SW 1271 (cell line): ENCODE measurements at places on chromosomes 1 and 21.
A peak's percentile ranks its signal among the peaks of the same experiment; 100 is the strongest.

- DNase-seq, result no peak
Observed at GRCh38 chr1:2496087-2496622, 20.1 kb downstream of the PLCH2 start.

GRCh38 chr21:35473496-35473895 is 424.4 kb upstream of the RUNX1 start:
- no peak for DNase-seq

DNA sequence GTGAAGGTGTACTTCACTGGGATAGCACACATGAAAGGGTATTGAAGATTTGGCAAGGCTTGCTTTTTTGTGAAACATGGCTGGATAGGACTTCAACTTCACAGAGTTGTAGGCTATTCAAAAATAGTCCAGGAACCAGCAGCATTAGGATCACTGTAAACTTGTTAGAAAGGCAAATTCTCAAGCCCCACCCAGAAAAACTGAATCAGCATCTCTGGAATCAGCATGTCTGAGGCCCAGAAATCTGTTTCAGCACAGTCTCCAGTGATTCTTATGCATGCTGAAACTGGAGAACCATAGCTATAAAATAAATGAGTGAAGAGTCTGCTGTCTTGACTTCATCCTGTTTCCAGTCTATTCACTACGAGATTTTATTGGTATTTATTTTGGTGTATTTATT is 8.1 kb upstream of the KRTAP21-3 start:
- no peak for DNase-seq

DNA sequence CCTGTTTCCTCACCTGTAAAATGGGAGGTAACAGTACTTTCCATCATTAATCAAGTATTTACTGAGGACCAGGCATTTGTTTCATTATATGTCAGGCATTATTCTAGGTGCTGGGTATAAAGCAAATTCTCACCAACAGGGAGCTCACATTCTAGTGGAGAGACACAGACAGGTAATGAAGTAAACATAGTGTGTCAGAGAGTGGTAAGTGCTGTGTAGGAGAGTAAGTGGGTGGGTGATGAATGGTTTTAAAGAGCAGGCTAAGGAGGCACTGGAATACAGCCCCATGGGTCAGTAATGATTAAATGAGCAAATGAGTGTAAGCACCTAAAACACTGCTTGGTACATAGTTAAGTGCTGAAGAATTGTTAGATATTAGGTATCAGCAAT is 60.4 kb downstream of the DNTTIP2 start:
- DNase-seq, result no peak

DNA sequence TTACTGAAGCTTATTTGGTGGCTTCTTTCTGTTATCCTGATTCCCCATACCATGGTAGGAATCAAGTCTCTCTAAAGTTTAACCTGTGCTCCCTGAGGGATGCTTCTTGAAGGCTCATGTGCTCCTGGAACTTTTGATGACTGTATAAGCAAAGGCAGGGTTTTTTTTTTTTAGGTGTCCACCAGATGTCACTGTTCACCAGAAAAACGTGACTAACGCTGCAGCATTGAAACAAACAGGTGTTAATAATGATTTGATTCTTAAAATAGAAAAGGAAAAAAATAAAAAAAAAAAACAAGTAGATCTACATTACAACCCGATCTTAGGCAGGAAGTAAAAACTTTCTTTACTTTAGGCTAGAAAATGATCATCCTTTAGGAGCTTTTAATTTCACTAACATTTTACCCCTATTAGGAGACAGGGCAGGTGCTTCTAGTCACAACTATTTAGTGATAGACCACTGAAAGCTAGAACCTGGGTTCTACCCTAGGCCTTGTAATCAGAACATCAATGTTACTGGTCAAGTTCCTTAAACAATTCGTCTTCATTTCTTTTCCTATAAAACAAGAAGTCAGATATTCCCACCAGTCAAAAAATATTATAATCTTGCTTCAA is 223.0 kb downstream of the PLA2G4A start:
- peak; percentile 29 for DNase-seq

- DNase-seq, result no peak
Observed at GRCh38 chr21:34271189-34271851, 92.5 kb upstream of the KCNE2 start.

- no peak for DNase-seq
Observed at GRCh38 chr1:205059660-205060059, 16.6 kb downstream of the CNTN2 start.

- DNase-seq, result no peak
Observed at GRCh38 chr1:23126801-23127200, 41.9 kb downstream of the LUZP1 start.

DNA sequence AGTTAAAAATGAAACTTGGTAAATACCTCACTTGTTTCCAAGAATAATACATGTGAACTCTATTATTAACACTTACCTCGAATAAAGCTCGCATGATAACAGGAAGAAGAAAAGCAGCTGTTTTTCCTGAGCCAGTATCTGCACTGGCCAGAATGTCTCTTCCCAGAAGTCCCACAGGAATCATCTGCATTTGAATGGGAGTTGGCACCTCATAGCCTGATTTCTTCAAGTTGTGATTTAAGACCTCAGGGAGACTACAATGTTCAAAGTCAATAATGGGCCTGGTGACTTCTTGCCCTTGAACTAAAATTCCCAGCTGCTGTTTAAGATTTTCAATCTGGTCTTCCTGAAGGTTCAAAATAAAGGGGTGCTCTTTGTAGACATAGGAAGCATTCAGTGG is 3.8 kb downstream of the DDX59 start:
- DNase-seq, result no peak

DNA sequence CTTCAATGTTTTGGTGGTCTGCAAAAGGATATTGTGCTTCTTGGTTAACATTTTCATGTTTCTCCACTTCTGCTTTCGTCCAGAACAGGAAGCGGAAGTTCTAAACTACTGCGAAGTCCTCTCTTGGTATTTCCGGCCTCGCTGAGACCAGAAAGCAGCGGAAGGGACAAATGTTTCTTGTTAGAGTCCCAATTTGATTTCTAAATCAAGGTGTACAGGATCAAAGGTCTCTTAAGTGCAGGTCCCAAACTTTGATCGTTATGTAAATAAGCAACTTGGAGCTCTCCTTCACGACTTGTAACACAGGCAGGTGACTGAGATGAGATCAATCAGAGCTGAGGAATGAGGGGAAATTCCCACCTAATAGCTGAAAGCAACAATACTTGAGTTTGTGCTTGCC is 40.1 kb upstream of the HMCN1 start:
- no peak for DNase-seq

DNA sequence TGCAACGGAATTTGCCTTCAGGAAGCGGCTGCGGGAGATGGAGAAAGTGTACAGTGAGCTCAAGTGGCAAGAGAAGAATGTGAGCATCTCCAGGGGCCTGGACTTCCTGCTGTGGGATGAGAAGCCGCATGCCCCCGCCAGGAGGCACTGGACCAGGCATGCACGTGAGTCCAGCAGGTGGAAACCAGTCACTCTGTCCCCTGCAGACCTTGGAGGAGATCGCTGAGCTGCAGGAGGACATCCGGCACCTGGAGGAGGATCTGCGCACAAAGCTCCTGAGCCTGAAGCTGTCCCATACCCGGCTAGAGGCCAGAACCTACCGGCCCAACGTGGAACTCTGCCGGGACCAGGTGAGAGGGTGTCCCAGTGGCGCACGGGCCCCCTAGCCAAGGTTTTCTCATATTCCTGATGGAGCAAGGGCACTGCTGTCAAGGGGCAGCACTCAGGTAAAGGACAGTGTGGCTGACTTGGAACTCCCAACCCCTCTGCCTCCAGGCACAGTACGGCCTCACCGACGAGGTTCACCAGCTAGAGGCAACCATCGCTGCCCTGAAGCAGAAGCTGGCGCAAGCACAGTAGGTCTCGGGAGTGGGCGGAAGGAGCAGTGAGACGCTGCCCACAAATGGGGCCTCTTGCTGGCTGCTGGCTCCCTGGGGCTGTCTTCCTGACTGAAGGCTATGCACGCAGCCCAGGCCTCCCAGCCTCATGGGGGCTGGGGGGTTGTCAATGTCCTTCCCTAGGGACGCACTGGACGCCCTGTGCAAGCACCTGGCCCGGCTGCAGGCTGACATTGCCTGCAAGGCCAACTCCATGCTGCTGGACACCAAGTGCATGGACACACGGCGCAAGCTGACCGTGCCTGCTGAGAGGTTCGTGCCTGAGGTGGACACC is 1.2 kb upstream of the ADPRS start:
- no peak for DNase-seq

DNA sequence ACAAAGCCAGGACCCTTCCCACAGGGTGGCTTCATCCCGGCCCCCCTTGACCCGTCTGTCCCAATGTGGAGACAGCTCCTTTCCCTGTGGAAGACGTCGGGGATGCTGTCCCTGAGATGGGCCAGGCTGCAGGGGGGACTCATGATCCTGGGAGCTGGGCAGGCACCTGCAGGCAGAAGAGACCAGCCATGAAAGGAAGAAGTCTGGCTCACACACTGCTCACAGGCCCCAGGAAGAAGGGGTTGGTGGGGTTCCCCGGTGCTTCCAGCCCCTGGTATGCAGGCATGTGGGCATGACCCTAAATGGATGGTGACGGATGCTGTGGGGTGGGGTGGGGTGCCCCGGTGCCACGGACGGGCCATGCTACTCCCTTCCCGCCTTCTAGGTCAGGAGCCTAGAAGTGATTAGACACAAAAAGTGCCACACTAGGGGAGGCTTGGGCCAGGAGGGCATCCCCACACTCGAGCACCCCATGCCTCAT is 8.3 kb downstream of the ACTRT2 start:
- DNase-seq, result no peak

GRCh38 chr21:40685141-40685540 is 161.8 kb downstream of the DSCAM start:
- DNase-seq, result no peak

DNA sequence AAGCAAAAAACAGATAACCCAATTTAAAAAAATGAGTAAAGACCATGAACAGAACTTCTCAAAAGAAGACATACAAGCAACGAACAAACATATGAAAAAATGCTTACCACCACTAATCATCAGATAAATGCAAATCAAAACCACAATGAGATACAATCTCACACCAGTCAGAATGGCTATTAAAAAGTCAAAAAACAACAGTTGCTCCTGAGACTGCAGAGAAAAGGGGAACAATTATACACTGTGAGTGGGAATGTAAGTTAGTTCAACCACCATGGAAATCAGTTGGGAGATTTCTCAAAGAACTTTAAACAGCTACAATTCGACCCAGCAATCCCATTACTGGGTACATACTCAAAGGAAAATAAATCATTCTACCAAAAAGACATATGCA is 131.6 kb downstream of the PTGER3 start:
- DNase-seq, result no peak

DNA sequence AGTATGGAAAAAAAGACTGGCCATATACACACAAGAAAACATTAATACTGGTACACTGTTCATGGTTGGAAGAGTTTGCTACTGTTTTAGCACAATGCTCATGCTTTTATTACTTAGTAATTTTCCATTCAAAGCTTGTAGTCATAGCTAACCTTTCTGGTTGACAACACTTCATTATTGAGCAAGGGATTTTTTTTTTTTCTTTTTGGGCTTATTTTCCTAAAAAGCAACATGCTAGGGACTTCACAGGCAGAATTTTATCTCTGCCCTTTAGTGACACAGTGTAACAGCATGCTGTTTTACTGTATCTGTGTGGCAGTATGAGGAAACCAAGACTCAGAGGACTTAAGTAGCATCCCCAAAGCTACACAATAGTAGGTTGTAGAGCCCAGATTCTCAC is 58.5 kb downstream of the FGGY start:
- DNase-seq, result no peak

DNA sequence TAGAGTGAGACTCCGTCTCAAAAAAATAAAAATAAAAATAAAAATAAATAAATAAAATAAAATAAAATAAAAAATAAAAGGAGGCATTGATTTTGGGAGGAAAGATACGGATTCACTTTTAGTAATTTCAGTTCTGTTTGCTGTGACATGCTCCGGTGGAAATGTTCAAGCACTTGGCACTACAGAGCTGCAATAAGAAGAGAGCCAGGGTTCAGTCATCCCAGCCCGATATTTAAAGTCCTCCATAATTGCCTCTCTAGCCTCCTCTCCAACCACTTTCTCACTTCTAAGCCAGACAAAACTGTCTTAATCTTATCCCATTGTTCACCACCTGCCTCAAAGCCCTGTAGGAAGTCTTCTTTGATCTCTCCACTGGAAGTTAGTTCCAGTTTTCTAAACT is 55.0 kb upstream of the MACF1 start:
- no peak for DNase-seq

DNA sequence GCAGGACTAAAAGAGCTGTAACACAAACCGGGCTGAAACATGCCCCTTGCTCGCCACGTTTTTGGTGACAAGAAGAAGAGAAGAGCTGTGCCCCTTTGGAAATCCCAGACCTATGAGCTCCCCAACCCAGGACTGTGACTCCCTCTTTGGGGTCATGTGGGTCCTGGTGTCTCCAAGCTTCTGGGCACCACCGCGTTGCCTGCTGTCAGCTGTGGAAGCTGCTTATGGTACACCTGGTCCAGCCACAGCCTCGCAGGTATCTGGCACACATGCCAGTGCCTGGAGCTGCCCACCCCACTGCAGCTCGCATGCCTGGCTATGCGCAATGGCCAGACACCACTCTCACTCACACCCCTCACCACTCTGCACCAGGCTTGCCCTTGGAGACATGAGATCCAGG is 171.8 kb downstream of the MATN1 start:
- DNase-seq, result no peak

DNA sequence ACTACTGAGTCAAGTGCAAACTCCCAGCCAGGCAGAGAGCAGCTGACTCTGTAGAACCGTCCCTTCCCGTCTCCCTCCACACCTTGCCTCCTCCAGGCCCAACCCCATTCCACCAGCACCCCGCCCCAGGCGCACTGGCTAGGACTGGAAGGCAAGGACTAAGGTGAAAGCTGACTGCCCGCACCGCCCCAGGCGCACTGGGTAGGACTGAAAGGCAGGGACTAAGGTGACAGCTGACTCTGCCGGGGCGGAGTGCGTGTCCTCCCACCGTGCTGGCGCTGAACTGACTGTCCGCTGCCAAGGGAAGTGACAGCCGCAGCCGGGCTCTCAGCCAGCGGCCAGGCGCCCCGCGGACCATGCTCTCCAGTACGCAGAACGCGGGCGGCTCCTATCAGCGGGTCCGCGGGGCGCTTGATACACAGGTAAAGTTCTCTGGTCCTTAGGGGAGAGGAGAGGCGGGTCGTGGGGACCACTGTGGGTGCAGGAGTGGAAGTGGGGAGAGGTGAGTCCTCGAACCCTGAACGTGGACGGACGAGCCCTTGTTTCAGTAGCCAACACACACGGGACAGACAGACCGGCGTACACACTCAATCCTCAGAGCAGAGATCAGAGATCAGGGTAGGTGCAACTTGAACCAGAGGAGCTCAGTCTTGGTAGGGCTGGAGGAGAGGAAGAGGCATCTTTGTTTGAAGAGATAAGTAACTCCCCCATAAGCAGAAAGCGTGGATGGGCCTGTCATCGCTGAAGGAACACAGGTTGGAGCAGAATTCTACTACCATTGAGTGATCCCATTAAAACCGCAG is 58.0 kb downstream of the RBM11 start:
- DNase-seq, result no peak

GRCh38 chr1:183590244-183591191 is at the start of gene NCF2:
NCF2 (minus strand) TSS chr1:183590459; CDS start chr1:183590329, 130 bp downstream.
- no peak for DNase-seq

DNA sequence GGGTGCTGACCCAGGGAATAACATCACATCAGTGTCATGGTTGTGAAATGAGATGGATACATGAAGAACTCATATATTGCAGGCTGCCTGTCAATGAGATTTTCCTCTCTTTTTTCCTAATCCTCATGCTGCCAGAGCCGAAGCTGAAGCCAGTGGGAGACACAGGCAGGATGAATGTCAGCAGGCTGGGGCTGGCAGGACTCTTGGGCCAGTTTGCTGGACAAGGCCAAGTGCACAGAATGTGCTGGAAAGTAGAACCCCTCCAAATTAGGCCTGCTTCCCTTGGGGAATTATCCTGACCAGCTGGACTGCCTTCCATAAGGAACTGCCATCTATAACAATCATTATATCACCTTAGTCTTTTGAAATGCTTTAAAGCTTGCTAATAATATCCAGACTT is 31.4 kb downstream of the SLC44A3 start:
- no peak for DNase-seq
